Activated T-helper 17 cell treated with anti-CD3 and anti-CD28 coated beads, Interleukin-2, amount 50 U/mL, for 72 hours (primary cell): ENCODE measurements at places on chromosomes 7 and 10.

DNA sequence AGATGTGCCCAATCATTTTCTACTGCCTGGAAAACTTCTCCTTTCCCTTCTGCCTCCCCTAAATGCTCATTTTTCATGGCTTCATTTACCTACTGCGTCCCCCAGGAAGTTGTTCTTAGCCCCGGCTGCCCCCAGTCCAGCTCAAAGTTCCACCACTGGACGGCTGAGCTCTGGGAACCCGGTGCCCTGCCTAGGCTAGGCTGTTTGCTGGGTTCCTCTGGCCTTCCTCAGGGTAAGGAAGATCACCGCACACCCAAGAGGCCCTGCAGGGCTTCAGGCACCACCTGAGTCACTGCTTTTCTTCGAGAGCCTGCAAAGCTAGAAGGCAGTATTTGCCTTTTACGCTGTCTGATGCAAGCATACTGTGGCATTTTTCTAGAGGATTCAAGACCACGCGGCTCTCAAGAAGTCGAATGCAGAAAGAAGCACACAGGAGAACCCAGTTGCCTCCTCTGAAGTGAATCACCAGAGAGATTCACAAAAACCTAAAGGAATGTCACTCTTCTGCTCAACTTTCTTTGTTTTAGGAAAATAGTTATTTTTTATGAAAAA, 46.7 kb upstream of the ZMIZ1 start:
- ATAC-seq: no peak

DNA sequence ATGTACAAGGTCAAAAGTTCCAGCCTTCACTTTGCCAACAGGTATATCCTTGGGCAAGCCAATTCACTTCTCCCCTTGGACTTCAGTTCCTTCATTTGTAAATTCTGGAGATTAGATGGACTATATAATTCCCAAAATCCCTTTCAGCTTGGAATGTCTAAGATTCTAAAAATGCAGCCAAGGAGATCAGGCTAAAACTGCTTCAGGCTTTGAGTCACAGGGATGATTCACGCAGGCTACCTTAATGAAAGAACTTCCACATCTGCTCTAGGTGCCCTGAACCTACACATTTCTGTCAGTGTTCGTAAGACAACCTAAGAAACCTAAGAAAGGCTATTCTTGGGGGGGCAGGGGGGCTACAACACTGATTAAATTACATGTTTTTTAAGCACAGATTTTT, 7.1 kb downstream of the CPVL start:
- ATAC-seq: no peak

GRCh38 chr10:69151984-69152383, 28.0 kb downstream of the VPS26A start:
- no peak for ATAC-seq

DNA sequence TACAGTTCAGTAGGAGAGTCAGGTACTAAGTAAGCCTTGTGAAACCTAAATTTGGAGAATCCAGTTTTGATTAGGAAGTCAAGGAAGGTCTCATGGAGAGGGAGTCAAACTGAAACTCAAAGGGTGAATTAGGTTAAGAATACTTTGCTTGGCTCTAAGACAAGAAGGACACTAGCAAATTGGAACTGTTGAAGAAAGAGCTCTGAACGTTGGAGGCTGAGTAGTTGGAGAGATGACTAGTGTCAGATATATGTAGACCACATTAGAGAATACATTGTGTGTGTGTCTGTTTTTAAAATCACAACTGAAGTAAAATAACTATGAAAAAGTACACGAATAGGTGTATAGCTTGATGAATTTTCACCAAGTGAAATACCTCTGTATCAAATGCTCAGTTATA, 6.3 kb downstream of the VPS26A start:
- no peak for ATAC-seq

GRCh38 chr10:91249700-91250099, 29.2 kb downstream of the PCGF5 start:
- no peak for ATAC-seq

DNA sequence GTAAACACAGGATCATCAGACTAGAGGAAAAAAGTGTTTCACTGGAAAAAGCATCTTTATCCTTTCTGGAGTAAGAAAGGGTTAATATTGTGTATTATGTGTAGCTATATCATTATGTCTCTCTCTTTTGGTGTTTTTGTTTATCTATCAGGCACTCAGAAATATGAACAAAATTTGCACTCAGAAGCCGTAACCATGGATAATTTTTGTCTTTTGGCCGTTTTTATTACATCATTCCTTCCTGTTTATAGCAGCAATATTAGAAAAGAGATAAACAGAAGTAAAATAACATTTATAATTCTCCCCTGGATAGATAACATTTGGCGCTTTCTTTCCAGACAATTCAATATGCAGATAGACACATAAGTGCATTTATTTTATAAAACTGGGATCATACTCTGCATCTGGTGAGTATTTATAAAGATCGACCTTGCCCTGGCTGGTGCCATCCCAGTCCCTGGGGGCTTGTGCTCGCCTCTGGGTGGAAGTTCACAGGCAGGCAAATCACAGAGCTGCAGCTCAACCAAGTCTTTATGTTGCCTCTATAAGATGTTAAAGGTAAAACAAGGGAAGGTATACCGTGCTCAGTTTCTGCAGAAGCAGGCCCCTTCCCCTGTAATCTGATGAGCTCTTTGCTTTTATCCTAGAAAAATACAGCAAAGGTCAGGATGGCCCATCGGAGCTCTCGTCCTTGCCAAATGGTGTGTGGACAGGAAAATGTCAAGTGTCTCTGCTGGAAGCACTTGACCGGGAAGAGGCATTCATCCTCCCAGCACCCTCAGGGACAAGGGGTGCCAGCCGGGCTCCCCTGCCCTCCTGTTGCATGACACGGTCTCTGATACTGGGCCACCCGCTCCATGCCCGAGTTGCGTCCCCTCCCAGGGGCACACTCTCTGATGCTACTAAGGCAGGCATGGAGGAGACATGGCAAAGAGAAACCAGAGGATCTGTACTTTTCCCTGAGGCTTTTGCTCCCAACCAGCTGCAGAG, 43.9 kb downstream of the PYROXD2 start:
- no peak for ATAC-seq

DNA sequence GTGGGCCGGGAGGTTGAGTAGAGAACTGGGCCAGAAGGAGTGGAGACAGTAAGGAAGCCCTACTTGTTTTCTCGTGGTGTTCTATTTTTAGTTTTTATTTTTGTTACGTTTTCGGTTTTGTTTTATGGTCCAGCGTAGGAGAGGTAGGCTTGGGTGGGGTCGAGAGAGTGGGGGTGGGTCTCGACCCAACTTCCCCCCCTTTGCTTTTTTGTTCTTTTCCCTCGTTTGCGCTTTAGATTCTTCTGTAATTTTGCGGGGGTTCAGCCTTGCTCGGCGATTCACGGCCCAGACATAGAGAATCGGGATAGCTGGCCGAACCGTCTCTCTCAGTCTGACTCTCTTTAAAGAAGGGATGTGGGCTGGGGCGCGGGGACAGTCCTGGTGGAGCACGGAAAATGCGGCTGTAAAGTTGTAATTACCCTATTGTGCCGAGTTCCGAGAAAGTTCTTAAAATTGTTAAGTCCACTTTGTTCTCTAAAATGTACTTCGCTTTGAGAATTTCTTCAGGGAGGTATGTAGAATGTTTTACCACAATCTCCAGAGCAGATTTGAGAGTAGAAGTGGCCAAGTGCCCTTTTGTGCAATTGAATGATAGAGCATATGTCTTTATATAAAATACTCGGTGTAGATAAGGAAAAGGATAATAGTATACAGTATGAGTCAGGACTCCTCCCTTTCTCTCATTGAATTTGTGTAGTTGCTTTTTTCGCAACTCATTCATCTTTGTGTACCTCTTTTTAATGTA, 816 bp downstream of the DMTF1 start:
- ATAC-seq: peak; percentile 46

GRCh38 chr10:44416936-44417335, 32.0 kb upstream of the CXCL12 start:
- no peak for ATAC-seq

DNA sequence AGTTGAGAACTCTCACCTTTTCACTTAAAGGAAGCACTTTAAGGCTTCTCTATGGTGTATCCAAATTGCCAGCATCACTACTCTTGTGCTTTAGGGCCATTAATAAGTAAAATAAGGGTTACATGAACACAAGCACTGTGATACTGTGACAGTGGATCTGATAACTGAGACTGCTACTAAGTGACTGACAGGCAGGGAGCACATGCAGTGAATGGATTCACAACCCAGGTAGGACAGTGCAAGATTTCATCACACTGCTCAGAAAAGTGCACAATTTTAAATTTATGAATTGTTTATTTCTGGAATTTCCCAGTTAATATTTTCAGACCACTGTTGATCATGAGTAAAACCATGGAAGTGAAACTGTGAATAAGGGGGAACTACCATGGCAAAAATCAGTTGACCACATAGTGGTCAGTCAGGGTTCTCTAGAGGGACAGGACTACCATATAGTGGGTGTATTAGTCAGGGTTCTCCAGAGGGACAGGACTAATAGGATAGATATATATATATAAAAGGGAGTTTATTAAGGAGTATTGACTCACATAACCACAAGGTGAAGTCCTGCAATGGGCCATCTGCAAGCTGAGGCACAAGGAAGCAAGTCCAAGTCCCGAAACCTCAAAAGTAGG, 20.9 kb upstream of the CYP51A1 start:
- no peak for ATAC-seq

DNA sequence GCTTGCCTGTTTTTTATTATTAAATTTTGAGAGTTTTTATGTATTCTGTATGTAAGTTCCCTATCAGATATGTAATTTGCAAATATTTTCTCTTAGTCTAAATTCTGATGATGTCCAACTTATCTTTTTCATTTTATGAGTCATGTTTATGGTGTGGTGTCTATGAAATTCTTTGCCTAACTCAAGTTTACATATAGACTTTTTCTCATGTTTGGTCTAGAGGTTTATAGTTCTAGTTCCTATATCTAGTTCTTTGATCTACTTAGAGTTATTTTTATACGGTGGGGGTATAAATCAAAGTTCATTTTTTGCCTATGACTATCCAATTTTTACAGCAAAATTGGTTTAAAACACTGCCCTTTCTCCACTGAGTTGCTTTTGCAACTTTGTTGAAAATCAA, 26.3 kb upstream of the CCDC7 start:
- no peak for ATAC-seq

DNA sequence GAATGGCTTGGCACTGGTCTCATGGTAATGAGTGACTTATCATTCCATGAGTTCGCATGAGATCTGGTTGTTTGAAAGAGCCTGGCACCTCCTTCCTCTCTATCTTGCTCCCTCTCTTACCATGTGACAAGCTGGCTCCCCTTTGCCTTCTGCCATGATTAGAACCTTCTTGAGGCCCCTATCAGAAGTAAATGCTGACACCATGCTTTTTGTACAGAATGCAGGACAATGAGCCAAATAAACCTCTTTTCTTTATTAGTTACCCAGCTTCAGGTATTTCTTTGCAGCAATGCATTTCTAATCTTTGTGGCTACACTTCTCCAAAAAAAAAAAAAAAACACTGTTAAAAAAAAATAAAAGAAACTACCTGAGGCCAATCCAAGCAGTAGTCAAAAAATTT, 17.1 kb upstream of the SLC13A1 start:
- ATAC-seq: no peak

GRCh38 chr7:67413670-67414069, 417.0 kb downstream of the TYW1 start:
- no peak for ATAC-seq

GRCh38 chr10:80900661-80901060, 363.0 kb downstream of the SH2D4B start:
- no peak for ATAC-seq
